ENCODE measurements at places on chromosomes 5 and 9. TPM values are rescaled to one million over a fixed set of nuclear protein-coding genes. Genes with fewer than 3 reads are reported as not detected.

DNA sequence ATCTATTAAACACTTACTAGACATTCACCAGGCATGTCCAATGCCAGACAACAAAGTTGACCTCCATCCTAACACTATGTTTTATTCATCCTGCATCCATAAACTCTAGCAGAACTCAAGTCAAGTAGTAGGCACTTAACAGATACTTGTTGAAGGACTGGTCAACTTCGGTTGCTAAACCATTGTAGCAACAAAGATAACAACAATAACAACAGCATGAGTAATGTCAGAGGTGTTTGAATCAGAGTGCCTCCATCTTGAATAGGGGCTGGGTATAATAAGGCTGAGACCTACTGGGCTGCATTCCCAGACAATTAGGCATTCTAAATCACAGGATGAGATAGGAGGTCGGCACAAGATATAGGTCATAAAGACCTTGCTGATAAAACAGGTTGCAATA is 180.5 kb upstream of the ZNF462 start:
- no peak for DNase-seq

- DNase-seq = no peak
Observed at GRCh38 chr5:9222054-9222976, 323.6 kb downstream of the SEMA5A start.

- DNase-seq = no peak
Observed at GRCh38 chr9:20125727-20126126, 336.9 kb upstream of the SLC24A2 start.

Gene WDR38
- not detected for total RNA-seq

GRCh38 chr5:23035555-23036090 is 182.5 kb upstream of the CDH12 start:
- no peak for DNase-seq

- DNase-seq = no peak
Observed at GRCh38 chr5:17267106-17267505, 49.7 kb downstream of the BASP1 start.

Gene ANKRD18A
- total RNA-seq = not detected

Gene OR13D1
- not detected for total RNA-seq

Gene SPINK4
- not detected for total RNA-seq

- no peak for DNase-seq
Observed at GRCh38 chr5:8997542-8998070, 548.3 kb downstream of the SEMA5A start.

DNA sequence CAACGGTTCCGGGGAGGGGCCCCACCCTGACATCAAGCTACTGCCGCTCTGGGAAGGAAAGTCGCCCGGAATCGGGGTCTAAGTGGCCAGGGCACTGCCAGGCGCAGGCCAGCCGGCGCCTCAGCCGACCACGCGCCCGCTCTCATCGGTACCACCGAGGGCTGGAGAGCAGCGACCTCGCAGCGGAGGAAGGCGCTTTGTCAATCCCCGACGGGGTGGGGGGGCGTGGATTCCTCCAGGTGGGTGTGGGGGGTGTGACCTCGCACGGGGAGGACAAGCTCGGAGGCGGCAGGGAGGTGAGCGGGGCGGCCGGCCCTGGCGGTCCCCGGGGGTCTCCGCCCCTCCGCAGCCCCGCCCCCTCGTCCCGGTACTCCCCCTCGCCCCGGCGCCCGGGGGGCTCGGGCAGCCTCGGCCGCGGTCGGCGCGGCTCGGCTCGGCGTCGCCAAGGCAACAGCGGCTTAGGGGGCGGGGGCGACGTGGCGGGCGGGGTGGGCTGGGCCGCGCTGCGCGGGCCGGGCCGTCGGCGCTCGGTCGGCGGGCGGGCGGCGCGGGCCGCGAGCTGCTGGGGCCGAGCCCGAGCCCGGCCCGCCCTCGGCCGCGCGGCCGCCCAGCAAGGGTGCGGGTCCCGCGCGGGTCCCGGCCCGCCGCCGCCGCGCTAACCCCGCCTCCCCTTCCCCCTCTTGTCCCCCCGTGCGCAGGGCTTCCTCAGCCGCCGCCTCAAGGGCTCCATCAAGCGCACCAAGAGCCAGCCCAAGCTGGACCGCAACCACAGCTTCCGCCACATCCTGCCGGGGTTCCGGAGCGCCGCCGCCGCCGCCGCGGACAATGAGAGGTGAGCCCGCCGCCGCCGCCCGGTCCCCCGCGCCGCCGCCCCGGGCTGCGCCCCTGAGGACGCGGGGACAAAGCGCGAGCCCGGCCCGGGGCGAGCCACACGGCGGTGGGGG is 47.5 kb downstream of the DAB2IP start:
- no peak for DNase-seq

Gene SLC36A2
- total RNA-seq = not detected

DNA sequence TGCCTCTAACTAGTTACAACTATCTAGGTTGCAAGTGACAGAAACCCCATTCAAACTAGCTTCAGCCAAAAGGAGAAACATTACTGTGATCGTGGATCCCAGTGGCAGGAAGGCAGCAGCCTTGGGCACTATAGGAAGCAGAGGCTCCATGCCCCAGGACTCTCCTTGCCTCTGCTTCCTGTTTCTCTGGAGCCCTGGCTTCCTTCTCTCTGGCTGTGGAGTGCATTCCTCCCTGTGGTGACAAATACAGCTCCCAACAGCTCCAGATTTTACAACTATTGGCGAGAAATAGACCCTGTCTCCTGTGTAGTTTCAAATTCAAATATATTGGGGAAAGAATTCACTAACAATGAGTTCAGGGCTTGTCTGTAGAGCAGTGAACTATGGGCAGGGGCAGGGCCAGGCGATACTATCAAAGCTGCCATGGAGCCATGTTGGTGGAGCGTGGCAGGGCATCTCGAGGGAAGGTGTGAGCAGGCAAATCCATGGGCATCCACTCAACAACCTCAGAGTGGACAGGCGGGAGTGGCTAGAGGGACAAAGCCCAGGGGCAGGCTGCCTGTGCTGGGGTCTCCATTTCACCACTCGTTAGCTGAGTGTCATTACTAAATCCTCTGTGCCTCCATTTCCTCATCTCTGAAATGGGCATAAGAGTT is 189.5 kb downstream of the ERCC6L2 start:
- DNase-seq = no peak

Gene TESK1
- total RNA-seq = 1.2 TPM

GRCh38 chr5:106755789-106756188 is 914.9 kb downstream of the EFNA5 start:
- no peak for DNase-seq

DNA sequence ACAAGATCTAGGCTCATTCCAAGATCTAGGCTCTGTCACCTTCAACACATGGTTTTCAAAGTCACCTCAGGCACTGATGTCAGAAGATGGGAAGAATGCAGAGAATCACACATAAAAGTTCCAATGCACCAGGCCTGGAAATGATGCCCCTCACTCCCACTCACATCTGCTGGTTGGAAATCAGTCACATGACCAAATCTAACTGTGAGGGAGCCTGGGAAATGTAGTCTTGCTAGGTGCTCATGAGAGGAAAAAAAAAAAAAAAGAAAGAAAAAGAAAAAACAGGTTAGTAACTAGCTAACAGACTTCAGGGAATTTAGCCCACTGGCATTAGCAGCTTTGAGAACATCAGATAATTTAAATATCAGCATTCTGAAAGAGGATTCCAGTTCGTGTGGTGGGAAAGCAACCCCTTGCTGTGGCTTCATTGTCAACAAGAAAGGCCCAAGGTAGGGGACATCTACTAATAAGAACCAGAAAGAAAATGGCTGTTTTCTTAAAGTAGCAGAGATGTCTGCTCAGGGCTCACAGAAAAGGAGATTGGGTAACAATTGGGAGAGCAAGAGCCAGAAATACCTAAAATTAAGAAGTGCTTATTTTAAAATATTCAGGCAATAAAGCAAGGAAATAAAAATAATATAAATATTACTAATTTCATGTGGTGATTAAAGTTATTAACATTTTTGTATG is 614.3 kb downstream of the ACTL7B start:
- DNase-seq = no peak

Gene NOXA1
- not detected for total RNA-seq

- no peak for DNase-seq
Observed at GRCh38 chr5:37251665-37252064, 2.5 kb upstream of the CPLANE1 start.

GRCh38 chr5:114977979-114978573 is 191.6 kb downstream of the TRIM36 start:
- DNase-seq = no peak

- no peak for DNase-seq
Observed at GRCh38 chr5:74392711-74393351, 247.7 kb downstream of the ENC1 start.

- no peak for DNase-seq
Observed at GRCh38 chr9:125431741-125432271, 170.2 kb downstream of the GAPVD1 start.

- DNase-seq = no peak
Observed at GRCh38 chr9:6551136-6551535, 94.4 kb downstream of the GLDC start.

Gene VLDLR
- 1.1 TPM for total RNA-seq

All from SJSA1 (cell line).